ENCODE measurements at places on chromosomes 13 and 19. TPM values are rescaled to one million over a fixed set of nuclear protein-coding genes. Genes with fewer than 3 reads are reported as not detected.

DNA sequence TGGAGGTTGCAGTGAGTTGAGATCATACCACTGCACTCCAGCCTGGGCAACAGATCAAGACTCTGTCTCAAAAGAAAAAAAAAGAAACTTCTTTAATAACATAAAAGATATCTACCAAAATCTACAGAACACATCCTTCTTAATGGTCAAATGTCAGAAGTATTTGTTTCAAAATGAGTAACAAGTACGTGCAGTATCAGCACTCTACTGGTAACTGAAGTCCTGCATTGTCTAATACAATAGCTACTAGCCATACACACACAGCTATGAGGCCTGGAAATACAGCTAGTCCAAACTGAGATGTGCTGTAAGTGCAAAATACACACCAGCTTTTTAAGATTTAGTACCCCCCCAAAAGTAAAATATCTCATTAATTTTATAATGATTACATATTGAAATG lies 88.1 kb downstream of the TSC22D1 start:
- DNase-seq = no peak

Gene ZNF154
- 1.8 TPM for total RNA-seq

DNA sequence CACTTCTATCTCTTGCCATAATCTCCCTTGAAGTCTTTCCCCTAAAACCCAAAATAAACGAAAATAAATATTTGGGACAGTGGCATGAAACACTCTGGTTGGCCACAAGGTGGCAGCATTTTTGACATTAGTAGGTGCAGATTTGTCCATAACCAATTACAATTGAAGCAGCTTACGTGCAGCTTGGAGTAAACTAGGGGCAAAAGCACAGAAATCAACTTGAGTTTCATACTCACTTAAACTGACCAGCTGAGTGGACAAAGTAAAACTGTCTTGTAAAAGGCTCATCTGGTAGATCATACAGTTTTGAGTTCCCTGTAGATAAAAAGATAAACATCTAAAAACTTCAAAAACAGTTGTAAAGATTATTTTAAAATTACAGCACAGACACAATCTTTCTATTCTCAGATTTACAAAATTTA lies 18.8 kb downstream of the PDCD5 start:
- DNase-seq = no peak

DNA sequence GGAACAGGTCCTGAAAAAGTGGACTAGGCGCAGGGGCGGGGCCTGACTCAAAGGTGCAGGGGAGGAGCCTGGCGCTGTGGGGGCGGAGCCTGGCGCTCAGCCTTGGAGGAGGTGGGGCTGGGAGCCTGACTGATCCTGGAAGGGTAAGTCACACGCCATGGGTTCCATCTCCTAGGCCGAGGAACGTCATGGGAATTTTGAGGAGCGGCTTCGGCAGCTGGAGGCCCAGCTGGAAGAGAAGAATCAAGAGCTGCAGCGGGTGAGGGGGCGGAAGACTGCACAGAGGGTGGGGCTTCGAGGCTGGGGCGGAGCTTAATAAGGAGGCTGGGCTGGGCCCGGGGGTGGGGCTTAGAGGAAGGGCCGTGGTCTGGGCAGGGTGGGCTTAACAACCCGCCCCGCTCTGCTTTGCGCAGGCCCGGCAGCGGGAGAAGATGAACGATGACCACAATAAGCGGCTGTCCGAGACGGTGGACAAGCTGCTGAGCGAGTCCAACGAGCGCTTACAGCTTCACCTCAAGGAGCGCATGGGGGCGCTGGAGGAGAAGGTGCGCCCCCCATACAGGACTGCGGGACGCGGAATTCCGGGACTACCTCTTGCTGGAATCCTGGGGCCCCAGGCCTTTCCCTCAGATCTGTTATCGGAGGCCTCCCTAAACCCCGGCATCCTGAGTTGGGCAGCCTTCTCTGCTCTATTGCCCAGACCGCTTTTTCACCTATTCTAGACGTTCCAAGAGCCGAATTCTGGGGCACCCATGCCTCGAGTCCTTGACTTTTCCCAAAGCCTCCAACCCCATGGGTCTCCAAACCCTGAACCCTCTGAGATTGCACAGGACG lies 14.5 kb downstream of the PPFIA3 start:
- peak; percentile 78 for DNase-seq

- no peak for DNase-seq
Observed at GRCh38 chr19:2952953-2953481, 8.2 kb upstream of the ZNF77 start.

DNA sequence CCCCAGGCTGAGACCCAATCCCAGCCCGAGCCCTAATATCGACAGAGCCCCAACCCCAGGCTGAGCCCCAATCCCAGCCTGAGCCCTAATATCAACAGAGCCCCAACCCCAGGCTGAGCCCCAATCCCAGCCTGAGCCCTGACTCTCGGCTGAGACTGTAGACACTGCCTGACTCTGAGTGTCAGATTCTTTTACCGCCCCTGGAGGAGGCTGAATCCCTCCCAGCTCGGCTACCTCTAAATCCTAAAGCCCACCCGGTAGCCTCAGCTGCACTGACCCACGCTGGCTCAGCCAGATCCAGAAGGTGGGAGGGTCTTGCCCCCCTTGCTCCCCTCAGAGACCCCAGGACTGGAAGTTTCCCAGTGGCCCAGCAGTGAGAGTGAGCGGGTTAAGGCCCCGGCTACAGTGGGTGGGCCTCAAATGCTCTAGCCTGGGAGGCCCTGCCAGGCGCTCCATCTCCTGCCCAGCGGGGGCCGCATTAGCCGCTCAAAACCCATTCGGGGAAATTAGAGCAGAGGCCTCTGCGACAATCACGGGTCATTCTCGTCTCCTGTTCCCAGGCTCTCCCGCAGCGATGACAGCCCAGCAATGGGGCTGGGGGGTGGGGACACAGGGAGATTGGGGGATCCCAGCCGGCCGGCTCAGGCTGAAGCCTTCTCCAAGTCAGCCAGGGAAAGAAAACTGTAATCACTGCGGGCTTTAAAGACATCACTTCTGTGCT lies 43.8 kb downstream of the ZNRF4 start:
- no peak for DNase-seq

GRCh38 chr13:102012299-102013293 lies 389.3 kb downstream of the FGF14 start:
- no peak for DNase-seq

DNA sequence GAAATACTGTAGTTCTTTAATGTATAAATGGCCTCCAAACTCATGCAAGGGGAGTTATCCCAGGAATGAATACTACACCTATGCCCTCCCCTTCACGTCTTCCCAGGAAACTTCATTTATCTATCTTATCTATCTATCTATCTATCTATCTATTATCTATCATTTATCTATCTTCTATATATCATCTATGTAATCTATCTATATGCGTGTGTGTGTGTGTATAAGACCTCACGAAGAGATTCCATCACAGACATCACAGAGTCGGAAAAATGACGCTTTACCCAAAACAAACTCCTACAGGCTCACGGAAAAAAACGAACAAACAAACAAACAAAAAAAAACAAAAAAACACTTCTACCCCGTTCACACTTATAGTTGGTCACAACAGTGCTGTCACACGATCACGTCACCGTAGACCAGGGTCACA lies 486 bp downstream of the ZNF529 start:
- no peak for DNase-seq

GRCh38 chr19:42360787-42361544 lies 29.1 kb downstream of the CNFN start:
- no peak for DNase-seq

- DNase-seq = no peak
Observed at GRCh38 chr13:112451512-112452379, 75.6 kb downstream of the SPACA7 start.

Gene KLK15
- not detected for total RNA-seq

GRCh38 chr13:56424246-56424645 lies 716.5 kb upstream of the PRR20A start:
- no peak for DNase-seq

- DNase-seq = no peak
Observed at GRCh38 chr13:43558939-43559338, 227.8 kb downstream of the ENOX1 start.

GRCh38 chr19:2254064-2254872 lies 1.9 kb downstream of the JSRP1 start:
- DNase-seq = no peak

DNA sequence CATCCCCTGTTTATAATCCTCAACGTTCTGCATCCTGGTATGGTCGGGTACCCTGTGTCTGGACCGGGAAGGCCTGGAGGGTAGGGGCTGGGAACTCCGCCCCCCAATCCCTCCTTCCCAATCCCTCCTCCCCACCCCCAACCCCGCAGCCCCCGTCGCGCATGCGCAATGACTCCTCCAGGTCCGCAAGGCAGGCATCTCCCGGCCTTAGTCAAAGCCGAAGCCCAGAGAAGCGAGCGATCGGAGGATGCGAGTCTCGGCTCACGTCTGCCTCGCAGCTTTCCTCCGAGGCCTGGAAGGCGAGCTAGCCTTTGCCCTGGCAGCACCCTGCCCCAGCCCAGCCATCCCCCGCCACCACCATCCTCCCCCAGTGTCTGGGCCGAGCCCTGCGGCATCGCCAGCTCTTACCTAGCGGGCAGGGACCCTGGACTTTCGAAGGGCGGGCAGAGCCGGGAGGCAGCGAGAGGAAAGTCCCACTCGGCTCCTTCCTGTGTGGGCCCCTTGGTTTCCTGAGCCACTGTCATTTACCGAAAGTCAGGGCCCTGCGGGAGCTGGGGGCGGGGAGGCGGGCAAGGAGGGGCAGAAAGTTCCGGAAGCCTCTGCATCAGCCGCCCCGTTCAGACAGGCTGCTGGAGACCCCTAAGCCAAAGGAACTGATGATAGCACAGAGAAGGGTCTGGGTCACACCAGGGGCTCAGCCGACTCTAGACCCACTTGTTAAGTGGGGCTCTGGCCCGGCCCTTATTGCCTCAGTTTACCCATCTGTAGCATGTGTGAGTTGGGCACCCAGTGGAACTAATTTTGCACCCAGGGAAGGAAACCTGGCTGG lies at the start of gene JAK3:
TSS of gene JAK3 (minus strand) at position 445 of the 829 bp plus-strand sequence. CDS start 3,565 bp downstream, outside the sequence.
- DNase-seq = peak; percentile 78

Gene SRRM5
- 0.58 TPM for total RNA-seq

- DNase-seq = no peak
Observed at GRCh38 chr13:94709001-94709834, 3.1 kb downstream of the SOX21 start.

GRCh38 chr13:29454931-29455481 lies 140.5 kb downstream of the SLC7A1 start:
- no peak for DNase-seq

- no peak for DNase-seq
Observed at GRCh38 chr13:73290844-73291243, 232.0 kb downstream of the KLF5 start.

DNA sequence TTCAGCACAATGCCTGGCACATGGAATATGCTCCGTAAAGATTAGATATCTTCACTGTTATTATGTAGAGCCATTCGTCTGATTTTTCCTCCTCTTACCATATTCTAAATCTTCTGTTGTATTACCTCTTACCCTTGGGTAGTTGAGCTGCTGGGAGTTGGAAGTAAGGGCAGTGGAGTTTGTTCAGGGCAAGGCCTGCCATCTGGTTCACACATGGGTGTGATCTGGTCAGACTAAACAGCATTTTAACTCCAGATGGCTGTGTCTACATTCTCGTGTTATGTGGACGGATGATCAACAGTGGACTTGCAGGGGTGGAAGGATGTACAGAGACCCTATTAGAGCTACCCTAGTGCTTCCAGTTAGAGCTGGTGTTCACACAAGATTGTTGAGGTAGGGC lies 164.9 kb downstream of the ZIC5 start:
- DNase-seq = no peak

Gene C19orf18
- 0.94 TPM for total RNA-seq

DNA sequence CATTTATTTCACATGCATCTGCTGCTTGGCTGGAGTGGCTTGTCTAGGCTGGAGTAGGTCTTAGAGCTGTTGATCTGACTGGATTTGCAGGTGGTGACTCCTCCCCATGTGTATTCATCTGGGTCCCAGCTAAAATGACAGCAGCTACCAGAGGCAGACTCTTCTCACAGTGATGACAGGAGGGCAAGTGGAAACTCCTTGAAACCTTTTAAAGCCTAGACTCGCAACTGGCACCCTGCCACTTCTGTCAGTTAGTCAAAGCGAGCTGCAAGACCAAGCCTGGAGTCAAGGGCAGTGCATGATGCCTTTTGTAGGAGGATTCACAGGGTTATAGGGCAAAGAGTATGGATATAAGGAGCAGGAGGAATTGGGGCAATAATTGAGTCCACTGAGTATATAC lies 65.2 kb downstream of the TEX26 start:
- DNase-seq = no peak

GRCh38 chr13:21055511-21056045 lies 5.8 kb downstream of the LATS2 start:
- DNase-seq = no peak

- no peak for DNase-seq
Observed at GRCh38 chr19:42311657-42312056, 1.5 kb upstream of the TMEM145 start.

Gene WDR87
- not detected for total RNA-seq

GRCh38 chr13:40252241-40252640 lies 414.2 kb downstream of the FOXO1 start:
- DNase-seq = no peak

Gene LGALS14
- total RNA-seq = not detected

GRCh38 chr13:111610081-111610480 lies 289.6 kb downstream of the TEX29 start:
- no peak for DNase-seq

DNA sequence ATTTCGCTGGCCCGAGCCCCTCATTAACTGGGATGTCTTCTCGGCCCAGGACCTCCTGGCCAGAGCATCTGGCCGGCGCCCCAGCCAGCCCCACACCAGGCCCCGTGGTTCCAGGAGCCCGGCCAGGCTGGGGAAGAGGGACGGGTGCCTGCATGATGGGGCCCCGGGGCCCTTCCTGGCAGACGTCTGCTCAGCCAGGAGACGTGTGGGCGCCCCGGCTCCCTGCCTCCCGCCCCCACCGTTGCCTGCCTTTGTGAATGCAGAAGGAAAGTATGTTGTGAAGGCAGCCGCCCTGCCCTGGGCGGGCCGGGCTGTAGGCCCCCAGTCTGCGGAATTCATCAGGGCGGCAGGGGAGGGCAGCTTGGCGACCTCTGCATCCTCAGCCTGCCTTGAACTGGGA lies 4.4 kb upstream of the COMP start:
- no peak for DNase-seq

GRCh38 chr13:70585109-70585508 lies 476.9 kb upstream of the KLHL1 start:
- DNase-seq = no peak

Gene COX6B2
- total RNA-seq = 0.31 TPM

DNA sequence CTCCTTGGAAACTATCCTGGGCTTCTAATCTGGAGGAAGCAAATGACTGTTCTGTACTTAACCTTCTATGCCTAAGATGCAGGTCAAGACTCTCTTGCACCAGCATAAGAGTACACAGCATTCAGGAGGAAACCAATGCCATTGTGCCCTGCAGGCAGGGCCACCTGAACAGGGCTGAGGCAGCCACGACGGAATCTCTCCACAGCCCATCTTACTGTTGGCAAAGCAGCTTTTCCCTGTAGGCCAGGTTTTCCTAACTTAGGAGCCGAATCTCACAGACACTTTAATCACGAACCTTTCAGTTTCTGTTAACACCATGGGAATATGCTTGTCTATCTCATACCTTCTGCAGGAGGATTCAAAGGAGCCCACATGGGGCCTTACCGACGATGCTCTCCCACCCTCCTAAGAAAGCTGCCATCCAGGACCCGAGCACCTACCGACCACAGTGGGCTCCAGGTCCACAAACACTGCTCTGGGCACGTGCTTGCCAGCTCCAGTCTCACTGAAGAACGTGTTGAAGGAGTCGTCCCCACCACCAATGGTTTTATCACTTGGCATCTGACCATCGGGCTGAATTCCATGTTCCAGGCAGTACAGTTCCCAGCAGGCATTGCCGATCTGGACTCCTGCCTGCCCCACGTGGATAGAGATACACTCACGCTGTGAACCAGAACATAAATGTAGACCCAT lies 2.6 kb downstream of the TUBA3C start:
- DNase-seq = peak; percentile 6

GRCh38 chr13:40506592-40507446 lies 159.6 kb downstream of the FOXO1 start:
- DNase-seq = no peak

Measured in sciatic nerve (tissue), 2 donors.